ENCODE measurements at places on chromosomes 2 and 18.

GRCh38 chr18:44411262-44411905 is 269.3 kb upstream of the SETBP1 start:
- DNase-seq: no peak

- DNase-seq: no peak
Measured at GRCh38 chr18:25019931-25020330, 332.0 kb downstream of the ZNF521 start.

- no peak for DNase-seq
Measured at GRCh38 chr18:413233-413632, 87.3 kb downstream of the COLEC12 start.

DNA sequence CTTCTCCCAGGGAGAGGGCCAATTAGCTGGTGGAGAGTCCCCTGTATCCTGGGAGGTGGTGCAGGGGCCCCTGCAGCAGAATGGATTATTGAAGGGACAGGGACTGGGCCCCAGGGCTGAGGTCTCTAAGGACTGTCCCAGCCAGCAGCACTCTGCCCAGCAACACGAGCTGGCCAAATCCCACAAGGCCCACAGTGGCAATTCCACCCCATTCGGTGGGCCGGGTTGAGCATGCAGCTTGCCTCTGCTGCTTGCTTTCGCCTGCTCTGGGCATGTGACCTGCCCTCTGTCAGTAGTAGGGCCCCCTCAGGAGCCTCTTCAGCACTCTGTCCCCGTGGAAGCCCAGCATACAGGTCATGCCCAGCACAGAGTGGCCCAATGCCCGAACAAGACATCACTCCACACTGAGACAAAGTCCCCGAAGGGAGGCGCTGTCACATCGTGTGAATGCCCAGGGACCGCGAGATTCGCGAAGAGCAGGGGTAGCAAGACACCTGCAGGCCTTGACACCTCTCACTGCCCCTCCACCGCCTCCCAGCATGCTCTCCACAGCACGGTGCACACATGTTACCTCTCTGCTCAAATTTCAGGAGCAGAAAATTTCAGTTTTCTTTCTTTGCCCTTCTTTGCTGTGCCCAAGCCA is 65.4 kb downstream of the CRACDL start:
- DNase-seq: no peak

DNA sequence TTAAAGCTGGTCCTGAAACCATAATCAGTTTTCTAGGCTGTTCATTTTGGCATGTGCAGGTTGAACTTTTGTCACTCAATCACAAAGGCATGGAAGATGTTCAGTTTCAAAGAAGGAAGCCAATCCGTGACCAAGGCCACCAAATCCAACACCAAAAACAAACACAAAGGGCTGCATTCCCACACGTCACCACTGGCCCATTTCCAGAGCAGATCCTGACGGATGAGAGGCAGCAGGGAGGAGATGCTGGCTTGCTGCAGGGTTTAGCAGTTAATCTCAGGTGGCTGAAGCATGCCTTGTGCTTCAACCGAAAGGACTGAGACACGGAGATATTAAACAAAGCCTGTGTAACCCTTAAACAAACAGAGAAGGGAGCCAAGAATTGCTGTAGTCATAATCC is 191.9 kb upstream of the CTAGE1 start:
- no peak for DNase-seq

DNA sequence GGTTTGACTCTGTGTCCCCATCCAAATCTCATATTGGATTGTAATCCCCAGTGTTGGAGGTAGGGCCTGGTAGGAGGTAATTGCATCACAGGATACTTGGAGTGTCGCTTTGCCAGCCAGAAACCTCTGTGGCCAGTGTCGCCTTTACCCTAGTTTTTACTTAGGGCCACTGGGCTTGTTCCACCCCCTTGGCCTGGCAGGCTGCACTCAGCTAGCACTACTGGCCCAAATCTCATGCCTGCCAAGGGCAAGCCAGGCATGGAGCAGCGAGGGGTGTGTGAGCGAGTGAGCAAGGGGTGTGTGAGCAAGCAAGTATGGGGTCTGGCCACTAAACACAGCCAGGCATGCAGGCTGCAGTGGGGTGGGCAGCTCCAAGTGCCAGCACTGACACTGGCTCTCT is 178.7 kb upstream of the MGAT5 start:
- no peak for DNase-seq

DNA sequence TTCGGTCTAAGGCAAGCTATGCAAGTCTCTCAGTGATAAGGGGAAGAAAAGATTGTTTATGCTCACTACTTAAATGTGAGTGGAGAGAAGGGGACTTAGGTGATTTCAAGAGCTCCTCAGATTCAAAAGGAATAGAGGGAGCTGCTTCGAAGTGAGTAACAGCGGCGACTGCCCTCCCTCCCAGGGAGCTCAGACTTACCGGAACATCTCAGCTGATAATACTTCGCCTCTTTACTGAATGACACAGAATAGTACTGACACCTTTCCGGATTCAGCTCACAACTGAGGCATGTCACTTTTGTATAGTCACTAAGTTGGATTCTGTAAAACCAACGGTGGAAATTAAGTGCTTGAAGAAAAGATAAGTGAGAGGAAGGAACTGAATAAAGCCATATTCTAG is 55.5 kb downstream of the DPP4 start:
- DNase-seq: no peak

- no peak for DNase-seq
Measured at GRCh38 chr2:163682695-163683094, 53.1 kb downstream of the FIGN start.

GRCh38 chr2:233676046-233676445 is 4.3 kb downstream of the UGT1A9 start:
- no peak for DNase-seq

DNA sequence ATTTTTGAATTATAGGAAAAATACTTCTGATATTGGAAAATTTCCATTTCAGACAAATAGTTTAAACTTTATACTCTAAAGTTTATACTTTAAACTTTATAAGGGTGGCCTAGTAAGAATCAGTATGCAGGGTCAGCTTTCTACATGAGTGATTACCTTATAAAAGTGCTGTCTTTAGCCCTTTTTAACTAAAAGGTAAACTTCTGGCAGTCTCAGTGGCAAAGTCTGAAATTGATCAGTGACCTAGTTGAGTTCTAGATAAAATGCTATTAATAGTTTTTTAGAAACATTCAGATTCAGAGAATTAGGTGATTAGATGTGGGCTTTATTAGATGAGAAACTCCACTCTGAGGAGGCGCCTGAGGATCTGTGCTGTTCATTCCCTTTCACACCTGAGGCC is 15.5 kb downstream of the GORASP2 start:
- no peak for DNase-seq

DNA sequence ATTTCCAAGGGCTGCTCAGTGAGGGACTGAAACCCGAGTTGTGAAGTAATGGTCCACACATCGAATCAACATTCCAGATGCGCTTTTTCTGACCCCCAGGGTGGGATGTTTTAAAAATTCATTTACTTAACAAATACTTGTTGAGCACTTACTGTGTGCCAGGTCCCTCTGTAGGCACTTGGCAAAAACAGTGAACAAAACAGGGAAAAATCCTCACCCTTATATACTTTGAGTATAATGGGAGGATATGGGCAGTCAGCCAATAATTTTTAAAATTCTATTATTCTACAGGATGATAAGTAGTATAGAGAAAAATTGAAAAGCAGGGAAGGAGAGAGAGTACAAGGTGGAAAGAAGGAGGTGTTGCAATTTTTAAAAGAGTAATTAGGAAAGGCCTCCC is 31.3 kb upstream of the AFTPH start:
- DNase-seq: no peak

DNA sequence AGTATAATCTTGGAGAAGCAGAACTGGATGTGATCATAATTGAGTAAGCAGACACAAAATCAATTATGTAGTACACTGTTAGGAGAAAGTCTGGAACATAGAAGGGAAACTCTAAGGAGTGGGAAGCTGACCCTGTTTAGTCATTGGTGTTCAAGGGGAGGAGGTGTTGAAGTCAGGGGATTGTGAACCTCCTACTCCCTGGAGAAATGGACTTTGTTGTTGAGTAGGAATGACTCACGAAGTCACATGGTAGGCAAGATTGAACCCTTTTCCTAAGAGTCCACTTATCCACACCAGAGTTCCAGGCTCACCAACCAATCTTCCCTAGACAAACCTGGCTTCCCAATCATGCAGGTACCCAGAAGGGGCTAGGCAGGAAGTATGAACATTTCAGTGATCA is 81.0 kb upstream of the BCL11A start:
- no peak for DNase-seq

GRCh38 chr2:70014959-70015358 is 53.5 kb upstream of the ASPRV1 start:
- DNase-seq: no peak

DNA sequence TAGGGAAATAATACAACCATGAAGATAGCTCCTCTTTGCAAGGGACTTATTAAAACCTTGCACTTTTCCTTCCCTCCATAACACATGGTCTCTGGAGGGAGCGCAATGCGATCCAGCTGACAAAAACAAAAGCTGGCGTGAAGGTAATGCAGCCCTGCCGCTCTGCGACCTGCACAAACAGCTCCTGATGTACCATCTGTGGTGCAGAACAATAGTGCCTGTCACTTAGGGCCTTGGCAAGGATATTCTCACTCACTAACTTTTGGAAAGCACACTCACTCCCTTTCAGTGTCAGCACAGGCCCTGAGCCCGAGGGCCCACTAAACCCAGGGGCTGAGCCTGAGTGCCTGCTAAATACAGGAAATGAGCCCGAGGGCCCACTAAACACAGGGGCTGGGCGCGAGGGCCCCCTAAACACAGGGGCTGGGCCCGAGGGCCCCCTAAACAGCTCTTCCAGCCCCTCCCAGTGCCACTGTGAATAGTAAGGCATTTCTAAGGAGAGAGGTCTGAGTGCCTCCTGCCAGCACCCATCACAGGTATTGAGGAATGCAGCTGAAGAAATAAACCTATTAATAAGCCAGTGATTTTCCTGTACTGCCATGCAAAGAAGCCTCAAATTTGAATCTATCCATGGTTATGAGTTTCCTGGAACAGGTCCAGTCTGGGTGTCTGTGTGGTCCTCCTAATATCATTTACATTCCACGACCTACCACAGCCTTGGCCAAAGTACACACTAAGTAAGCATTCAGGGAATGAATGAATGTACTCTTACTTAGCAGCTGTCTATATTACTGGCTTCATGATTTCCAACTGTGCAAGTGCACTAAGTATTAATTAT is 9.3 kb downstream of the L3MBTL4 start:
- no peak for DNase-seq

- DNase-seq: no peak
Measured at GRCh38 chr18:7025194-7025593, 92.4 kb downstream of the LAMA1 start.

- DNase-seq: no peak
Measured at GRCh38 chr2:103484906-103485305, 723.1 kb downstream of the TMEM182 start.

DNA sequence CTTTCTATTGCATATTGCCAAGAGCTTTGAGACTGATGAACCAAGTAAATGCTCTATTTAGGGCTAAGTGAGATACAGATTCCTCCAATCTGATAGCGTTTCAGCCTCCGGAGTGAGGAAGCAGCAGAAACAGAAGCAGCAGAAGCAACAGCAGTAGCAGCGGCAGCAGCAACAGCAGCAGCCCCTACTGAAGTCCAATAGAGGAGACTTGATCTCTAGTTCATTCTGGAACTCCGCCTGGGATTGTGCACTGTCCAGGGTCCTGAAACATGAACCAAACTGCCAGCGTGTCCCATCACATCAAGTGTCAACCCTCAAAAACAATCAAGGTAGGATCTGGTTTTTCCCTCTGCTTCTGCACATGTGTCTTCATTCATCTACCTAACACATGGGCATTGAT is at the start of gene DPP10:
Gene DPP10, plus strand, starts transcription at position 132 of the 400 bp plus-strand sequence.
- DNase-seq: no peak

DNA sequence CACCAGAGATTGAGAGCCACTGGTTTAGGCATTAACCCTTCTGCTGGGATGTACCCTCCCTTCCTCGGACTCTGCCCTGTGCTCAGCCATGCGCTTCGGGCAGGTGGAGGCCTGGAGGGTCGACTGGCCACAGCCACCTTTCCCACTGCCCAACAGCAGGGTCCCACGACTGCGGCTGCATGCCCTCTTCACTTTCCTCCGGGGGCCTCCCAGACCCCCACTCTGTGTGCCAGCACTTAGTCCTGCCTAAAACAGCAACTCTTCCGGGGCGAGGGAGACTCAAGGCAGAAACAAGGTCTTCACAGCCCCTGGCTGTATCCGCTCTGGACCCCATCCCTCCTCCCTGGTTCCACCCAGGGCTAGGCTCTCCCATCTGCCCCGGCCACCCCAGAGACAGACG is 31.3 kb upstream of the BIN1 start:
- DNase-seq: no peak

DNA sequence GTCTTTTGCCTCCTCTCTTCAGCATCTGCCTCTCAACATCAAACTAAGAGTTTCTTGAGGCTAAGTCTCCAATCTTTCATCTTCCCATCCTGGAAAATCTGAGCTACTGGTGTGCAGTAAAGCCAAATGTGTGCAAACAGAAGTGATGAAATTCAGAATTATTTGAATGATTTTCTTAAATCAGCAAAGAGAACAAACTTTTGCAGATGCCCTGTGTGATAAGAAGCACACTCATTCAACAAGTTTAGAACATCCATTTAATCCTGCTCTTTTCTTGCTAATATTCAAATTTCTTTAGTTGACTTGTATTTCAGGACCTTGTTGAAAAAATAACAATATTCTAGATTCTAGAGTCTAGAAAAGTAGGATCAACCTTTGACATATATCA is 1374.9 kb upstream of the CELF4 start:
- DNase-seq: no peak

- DNase-seq: no peak
Measured at GRCh38 chr2:178928077-178928476, 120.9 kb upstream of the TTN start.

GRCh38 chr2:148167241-148167766 is 146.4 kb downstream of the MBD5 start:
- DNase-seq: no peak

DNA sequence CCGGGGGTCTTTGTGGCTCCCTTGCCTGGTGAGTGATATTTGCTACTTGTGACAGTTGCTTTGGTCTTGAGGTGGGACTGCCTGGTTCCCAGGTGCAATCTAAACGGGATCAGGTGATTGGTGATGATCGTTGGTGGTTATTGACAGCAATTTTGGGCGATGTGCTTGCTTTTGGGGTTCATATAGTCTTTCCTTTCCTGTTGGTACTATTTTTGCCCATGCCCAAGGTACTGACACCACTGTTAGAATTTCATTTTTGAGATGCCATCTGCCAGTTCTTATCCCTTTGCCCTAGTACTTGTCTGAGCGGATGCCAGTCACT is 573 bp downstream of the WDR7 start:
- no peak for DNase-seq

DNA sequence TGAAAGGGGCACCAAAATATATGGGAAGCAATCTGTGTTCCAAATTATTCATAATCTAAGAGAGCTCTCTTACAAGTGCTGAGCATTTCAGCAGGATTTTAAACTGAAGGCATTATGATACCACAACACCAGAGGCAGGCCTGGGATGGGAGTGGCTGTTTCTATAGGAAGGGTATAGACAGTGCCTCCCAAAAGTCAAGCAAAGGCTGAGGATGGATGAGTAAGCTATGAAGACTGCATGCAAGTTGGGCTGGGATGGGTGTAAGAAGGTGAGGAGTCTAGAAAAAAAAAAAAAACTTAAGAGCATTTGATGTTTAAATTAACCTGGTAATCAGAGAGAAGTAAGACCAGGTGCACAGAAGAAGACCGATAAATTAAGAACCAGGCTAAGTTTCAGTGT is 132.5 kb downstream of the OSR1 start:
- DNase-seq: no peak
